ENCODE measurements at places on chromosomes 7 and 10.

GRCh38 chr10:70551466-70551865 lies 51.1 kb downstream of the PRF1 start:
- DNase-seq: no peak

- DNase-seq: no peak
Measured at GRCh38 chr7:112638675-112639400, 151.4 kb downstream of the TMEM168 start.

DNA sequence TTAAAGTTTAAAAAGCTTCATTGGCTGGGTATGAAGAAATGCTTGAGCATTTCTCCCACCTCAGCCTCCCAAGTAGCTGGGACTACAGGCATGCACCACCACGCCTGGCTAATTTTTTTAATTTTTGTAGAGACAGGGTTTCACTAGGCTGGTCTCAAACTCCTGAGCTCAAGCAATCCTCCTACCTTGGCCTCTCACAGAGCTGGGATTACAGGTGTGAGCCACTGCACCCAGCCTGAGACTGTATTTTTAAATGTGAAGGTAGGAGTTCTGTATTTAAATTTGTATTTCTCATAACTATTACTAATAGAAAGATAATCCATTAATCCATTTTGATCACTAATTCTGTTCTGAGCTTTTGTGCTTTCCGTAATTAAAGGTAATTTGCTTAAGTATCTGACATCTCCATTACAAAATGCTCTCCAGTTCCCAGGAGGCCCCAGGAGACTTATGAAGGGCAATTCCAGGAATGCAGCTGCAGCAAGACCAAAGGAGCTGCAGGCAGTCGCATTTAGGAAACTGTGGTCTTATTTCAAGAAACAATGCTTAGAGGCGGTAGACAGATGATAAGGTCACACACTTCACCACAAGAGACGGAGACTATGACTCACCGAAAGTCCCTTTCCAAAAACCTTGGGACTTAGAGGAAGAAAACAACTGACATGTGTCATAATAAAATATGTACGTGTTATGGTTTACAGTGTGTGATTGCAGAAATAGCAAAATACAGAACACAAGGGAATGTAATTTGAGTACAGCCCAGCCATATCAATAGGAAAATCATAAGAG lies 23.3 kb downstream of the YAE1 start:
- DNase-seq: no peak

DNA sequence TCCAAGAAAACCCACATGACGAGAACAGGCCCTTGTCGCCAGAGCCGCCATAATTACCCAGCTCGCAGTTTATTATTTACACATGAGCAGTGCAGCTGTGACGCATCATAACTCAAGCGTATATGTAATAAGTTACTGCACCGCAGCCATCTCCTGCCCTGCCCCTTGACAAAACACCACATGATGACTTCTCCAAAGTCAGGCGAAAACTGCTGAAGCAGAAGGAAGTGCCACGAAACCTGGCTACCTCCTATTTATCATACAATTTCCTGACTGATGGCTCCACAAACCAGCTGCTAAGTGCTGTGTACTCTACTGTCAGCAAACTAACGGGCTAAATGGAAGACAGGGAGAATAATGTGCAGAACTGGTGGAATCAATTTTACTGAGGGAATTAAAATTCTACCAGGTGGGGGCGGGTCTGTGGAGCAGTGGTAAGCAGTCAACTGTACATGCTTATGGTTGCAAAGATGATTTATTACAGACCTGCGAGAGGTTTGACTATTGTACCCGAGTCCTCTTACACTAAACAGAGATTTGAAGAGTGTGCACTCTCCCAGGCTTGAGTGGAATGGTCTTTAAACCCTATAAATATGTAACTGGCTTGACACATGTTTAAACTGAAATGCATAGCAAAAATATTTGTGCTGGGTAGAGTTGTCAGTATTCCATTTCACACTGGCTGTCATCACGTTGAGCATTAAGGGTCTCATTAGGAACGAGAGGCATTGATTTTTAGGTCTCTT lies 156.0 kb downstream of the GLI3 start:
- DNase-seq: no peak

DNA sequence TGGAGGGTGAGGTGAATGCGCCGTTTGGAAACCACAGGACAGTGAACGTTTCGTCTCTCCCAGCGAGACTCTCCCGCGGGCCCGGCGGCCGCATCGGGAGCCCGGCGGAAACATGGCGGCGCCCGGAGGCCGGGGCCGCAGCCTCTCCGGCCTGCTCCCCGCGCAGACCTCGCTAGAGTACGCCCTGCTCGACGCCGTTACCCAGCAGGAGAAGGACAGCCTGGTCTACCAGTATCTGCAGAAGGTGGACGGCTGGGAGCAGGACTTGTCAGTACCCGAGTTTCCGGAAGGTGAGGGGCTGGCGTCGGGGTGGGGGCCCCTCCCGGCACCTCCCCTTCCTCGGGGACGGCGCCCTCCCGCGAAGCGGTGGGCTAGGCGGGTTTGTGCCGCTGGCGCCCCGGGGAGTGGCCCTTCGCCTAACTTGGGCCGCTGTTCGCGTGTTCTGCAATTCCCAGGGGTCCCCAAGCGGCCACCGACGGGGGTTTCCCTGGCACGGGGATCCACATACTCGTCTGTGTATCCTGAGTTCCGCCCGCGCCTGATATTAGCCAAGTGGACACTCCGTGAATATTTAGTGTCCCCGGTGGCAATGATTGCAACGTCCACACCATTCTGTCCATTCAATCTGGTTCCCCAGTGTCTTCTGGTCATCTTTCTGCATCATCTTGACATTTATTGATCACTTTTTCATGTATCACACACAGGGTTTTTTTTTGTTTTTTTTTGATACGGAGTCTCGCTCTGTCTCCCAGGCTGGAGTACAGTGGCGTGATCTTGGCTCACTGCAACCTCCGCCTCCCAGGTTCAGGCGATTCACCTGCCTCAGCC lies 514 bp downstream of the NHLRC2 start:
- DNase-seq: no peak

- DNase-seq: no peak
Measured at GRCh38 chr10:16231176-16231575, 205.6 kb upstream of the PTER start.

DNA sequence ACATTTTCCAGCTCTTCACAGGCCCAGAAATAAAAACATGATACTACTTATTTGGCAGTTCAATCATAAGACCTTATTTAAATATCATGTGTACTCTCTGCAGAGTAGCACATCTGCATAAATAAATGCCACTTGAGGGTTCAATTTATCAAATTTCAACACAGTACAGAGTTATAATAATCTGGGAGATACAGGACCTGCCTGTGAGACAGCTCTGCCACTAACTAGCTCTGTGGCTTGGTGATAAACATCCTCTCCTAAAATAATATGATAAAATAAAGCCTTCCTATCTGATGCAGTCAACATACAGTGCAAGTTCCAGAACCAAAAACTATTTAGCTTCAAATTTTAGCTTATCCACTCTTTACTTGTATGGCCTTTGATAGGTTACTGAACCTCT lies 90.9 kb upstream of the GATAD1 start:
- DNase-seq: no peak

- no peak for DNase-seq
Measured at GRCh38 chr7:82183634-82184033, 259.9 kb downstream of the CACNA2D1 start.

DNA sequence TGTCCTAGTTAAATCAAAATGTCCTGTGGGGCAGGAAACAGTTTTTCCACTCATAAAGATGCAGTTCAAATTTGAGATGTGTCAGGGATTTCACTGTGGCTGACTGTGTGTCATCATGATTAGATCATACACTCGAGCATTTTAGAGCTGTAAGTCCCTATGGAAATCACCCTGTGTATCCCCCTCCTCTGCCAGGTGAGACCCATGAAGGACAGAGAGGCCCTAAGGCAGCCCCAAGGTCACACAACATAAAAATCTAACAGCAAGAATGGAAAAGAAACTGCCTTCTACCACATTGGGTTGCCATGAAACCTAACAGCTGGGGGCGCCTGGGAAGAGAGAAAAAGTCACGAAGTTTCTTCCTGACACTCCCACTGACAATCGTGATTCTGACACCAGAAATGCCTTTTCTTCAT lies 135.8 kb downstream of the KCNMA1 start:
- no peak for DNase-seq

DNA sequence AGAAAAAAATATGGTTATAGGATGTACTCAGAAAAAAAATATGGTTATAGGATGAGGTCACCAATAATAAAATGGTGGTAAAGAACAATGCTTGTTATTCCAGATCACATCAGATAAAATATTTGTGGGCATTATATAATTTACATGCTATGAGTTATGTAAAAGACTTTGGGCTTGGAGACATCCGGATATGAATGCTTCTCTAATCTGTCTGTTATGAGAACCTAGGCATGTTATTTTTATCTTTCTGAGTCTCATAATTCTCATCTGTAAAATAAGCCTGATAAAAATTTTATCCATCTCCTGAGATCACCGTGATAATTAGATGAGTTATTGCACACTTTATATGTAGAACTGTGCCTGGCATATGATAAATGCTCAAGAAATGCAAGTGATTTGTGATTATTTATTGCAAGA lies 37.8 kb downstream of the DKK1 start:
- DNase-seq: no peak

GRCh38 chr7:2638224-2638991 lies 6.6 kb downstream of the TTYH3 start:
- DNase-seq: no peak

- DNase-seq: no peak
Measured at GRCh38 chr7:36303202-36304098, 86.2 kb upstream of the ANLN start.

DNA sequence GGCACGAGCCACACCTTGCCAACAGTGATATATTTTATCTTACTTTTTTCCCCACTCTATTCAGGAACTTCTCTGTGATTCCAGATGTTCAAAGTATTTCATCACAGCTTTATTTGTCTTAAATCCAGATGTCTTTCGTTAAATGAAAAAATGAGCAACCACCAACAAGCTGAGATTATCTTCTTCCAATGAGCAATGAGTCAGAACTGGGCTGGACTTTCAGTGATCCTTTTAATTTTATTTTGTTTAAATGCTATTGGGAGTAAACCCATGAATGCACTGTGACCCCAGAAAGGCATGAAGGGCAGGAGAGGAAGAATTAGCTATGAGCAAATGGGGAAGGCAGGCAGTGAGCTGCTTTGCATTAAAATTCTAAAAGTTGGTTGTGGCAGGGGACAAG lies 77.6 kb upstream of the IMMP2L start:
- DNase-seq: no peak

DNA sequence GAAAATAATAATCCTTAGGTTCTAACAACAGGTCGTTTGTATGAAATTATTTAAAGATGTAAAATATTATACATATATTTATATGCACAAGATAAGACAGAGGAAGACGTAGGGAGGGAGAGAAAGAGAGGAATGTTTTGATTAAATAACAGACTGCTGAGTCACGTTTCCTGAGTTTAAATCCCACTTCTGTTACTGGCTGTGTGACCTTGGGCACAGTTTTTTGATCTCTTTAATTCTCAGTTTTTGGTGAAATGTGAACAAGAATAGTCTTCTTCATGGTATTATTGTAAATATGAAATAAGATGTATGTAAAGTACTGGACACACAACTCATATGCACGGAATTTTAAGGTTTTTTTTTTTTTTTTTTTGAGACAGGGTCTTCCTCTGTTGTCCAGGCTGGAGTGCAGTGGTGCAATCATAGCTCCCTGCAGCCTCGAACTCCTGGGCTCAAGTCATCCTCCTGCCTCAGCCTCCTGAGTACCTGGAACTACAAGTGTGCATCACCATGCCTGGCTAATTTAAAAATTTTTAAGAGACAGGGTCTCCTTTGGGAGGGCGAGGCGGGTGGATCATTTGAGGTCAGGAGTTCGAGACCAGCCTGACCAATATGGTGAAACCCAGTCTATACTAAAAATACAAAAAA lies 42.6 kb downstream of the BAMBI start:
- DNase-seq: no peak

DNA sequence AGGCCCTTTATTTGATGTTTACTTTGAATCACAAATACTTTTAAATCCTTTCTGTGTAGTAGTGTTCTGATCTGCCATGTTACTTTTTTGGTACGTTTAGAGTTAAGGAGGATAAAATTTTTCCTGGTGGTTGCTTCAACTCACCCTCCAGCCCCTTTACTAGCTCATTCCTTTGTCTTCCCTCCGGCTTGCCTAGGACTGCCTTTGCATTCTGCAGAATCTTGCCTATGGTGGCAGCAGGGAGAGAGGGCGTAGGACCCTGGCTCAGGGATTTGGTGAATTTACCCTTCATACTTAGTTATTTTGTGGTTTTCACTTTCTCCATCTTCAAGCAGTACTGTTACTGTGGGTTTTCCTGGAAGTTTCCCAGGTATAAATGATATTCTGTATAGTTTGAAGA lies 833.5 kb downstream of the XPNPEP1 start:
- DNase-seq: no peak

GRCh38 chr10:47165711-47166404 lies 134.1 kb upstream of the GDF10 start:
- DNase-seq: no peak

GRCh38 chr10:102783568-102783967 lies 39.8 kb downstream of the WBP1L start:
- DNase-seq: no peak

- DNase-seq: no peak
Measured at GRCh38 chr7:17706275-17706674, 234.0 kb downstream of the SNX13 start.

DNA sequence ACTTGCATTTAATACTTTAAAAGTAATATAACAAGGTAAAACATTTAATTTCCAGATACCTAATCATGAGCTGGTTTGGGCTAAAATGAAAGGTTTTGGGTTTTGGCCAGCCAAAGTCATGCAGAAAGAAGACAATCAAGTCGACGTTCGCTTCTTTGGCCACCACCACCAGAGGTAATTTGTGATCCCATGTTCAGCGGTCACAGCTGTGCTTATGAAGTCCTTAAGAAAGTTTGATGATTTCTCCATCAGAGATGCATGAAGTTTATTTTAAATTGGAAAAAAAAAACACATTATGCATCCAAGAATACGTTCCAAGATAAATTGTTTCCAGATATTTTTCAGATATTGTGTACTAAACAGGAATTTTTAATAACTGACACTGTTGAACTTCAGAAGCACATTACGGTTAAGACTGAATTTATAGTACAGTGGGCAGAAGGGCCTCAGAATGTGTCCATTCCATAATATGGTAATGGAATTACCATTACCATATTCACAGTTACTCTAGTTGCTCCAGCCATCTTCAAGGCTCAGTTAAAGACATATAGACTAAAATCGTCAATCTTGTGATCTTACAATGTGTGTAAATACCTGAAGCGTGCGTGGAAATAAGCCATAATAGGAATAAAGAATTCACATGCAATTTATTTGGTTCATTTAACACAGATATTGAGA lies 106.8 kb downstream of the ZMYND11 start:
- no peak for DNase-seq

DNA sequence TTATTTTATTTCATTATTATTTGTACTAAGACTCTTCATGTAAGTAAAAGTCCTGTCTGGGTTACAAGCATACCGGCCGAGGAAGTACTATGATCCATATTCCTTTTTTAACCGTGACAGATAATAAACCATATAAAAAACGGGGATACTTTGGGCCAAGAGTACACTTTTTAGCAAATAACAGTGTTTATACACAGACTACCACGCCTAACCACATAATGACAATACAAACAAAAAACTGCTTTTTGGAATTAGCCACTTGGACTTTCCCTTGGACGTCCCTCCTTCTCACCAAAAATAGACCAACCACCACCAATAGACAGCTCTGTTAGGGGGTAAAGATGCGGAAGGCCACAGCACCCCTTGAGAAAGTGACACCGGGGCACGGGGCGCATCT lies 800 bp downstream of the MINDY3 start:
- DNase-seq: no peak

GRCh38 chr10:22837351-22837750 lies 90.5 kb upstream of the ARMC3 start:
- DNase-seq: no peak
